Kidney epithelial cell (primary cell): ENCODE measurements at places on chromosomes 6 and 20. TPM values are rescaled to one million over a fixed set of nuclear protein-coding genes. Genes with fewer than 3 reads are reported as not detected.

HECA gene
- 15.9 and 18.7 TPM in 2 replicates for total RNA-seq

FOXQ1 gene
- total RNA-seq = 6.8 and 6.9 TPM in 2 replicates

BNIP5 gene
- total RNA-seq = 0.07 TPM in 1 of 2 replicates, not detected in the other

BEND6 gene
- total RNA-seq = 2.7 and 2.8 TPM in 2 replicates

ARMH2 gene
- total RNA-seq = not detected in 2 replicates

VGLL2 gene
- not detected in 2 replicates for total RNA-seq

TPBG gene
- total RNA-seq = 46.1 and 54.1 TPM in 2 replicates

CFAP206 gene
- total RNA-seq = 0.07 and 0.25 TPM in 2 replicates

MAS1 gene
- total RNA-seq = not detected in 2 replicates

SIRPD gene
- total RNA-seq = not detected in 2 replicates

RNF5 gene
- total RNA-seq = 76.8 and 90.1 TPM in 2 replicates

TGM2 gene
- 115 and 135 TPM in 2 replicates for total RNA-seq

F13A1 gene
- total RNA-seq = 1.6 and 2.1 TPM in 2 replicates

FABP7 gene
- not detected in 2 replicates for total RNA-seq

ANGPT4 gene
- total RNA-seq = not detected in 2 replicates

TGM3 gene
- total RNA-seq = not detected in 2 replicates

GSTA3 gene
- total RNA-seq = not detected in 2 replicates

PKHD1 gene
- 1.6 and 1.8 TPM in 2 replicates for total RNA-seq

BCAS1 gene
- total RNA-seq = 0.04 TPM in 1 of 2 replicates, not detected in the other

KDM1B gene
- 22.9 and 24.3 TPM in 2 replicates for total RNA-seq

NRSN2 gene
- total RNA-seq = 36.9 and 37.5 TPM in 2 replicates

EIF6 gene
- total RNA-seq = 284 and 332 TPM in 2 replicates

SLC22A7 gene
- total RNA-seq = not detected in 2 replicates

LY6G6C gene
- not detected in 2 replicates for total RNA-seq

RRAGD gene
- total RNA-seq = 35.4 and 36.0 TPM in 2 replicates

MYLK2 gene
- 0.21 and 1.8 TPM in 2 replicates for total RNA-seq

PDYN gene
- not detected in 2 replicates for total RNA-seq
